GDM1 (cell line): ENCODE measurements at places on chromosomes 12 and 14.

DNA sequence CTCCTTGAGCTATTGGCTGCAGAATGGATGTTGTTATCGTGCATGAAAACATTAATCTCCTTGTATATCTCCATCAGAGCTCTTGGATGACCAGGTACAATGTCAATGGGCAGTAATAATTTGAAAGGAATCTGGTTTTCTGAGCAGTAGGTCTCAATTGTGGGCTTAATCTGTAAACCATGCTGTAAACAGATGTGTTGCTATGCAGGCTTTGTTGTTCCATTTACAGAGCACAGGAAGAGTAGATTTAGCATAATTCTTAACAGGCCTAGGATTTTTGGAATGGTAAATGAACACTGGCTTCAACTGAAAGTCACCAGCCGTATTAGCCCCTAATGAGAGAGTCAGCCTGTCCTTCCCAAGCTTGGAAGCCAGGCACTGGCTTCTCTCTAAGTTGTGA, 50.4 kb downstream of the ATG14 start:
- DNase-seq: no peak

GRCh38 chr12:44875954-44876543, at the start of gene NELL2:
TSS of gene NELL2 (minus strand) at chr12:44876315. CDS start at chr12:44875869, 446 bp downstream.
- DNase-seq: no peak

DNA sequence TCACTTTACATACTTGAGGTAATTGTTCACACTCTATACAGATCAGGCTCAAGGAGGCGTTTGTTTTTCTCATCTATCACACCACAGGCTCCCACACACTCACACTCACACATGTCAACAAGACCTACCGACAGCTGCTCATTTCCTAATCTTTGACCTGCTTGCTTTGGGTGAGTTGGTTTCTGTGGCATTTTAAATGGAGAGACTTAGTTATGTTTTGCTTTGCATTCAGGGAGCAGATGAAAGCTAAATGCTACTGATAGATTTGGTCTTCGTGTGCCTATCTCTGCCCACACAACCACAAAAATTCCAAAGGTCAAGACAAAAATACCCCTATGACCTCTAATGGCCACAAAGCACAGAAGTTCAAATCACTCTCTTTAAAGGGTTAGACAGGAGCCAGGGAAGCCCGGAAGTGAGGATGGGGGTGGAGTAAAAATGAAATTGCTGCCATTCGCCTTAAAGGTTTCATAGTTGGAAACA, 203.5 kb upstream of the G2E3 start:
- DNase-seq: no peak

DNA sequence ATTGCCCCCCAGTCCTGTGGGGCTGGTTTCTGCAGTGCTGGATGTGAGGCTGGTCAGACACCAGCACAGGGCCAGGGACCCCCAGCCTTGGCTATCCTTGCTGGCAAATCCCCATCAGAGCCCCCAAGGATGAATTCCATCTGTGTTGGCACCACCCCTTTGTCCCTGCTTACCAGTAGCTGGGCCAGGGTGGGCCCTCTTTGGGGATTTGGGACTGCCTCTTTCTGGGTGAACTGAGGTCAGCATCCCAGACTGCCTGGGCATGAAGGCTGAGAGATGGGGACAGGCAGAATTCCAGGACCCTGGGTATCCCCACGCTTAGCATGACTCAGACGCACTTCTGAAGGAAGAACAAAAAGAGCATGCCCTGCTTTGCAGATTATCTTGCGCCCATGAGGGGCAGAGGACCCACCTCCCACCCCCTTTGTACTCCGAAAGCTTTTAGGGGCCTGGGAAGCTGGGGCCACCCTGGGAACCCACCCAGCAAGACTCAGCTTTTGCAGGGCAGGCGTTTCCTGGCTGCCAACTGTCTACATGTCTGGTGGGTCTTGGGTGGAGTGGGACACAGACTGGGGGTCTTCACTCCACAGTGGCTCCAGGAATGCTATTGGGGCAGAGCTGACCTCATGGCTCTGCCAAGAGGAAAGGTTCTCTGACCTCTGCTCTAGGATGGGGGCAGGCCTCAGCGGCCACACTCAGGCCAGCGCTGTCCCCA, 26.8 kb downstream of the RFLNA start:
- DNase-seq: no peak

GRCh38 chr14:72844524-72844923, 49.4 kb downstream of the DPF3 start:
- no peak for DNase-seq

- DNase-seq: no peak
These were observed 265.7 kb downstream of the BCL11B start for GRCh38 chr14:99006276-99006675.

DNA sequence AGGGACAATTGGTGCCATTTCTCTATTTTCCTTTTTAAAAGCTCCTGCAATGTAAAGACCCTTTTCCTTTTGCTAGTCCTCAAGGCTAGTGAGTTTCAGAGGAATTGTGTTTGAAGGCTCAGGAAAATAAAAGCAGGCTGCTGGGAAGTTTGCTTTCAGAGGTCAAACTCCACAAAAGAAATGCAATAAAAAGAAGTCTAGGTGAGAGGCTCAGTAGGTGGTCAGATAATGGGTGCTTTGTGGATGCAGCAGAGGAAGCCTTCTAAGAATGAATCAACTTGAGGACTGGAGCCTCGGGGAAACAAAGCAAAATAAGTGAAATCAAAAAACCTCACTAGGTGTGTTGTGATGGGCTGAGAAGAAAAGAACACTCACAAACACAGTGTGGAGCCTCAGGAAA, 10.3 kb downstream of the CCDC175 start:
- no peak for DNase-seq

GRCh38 chr12:93594766-93595311, 22.4 kb downstream of the SOCS2 start:
- DNase-seq: no peak

DNA sequence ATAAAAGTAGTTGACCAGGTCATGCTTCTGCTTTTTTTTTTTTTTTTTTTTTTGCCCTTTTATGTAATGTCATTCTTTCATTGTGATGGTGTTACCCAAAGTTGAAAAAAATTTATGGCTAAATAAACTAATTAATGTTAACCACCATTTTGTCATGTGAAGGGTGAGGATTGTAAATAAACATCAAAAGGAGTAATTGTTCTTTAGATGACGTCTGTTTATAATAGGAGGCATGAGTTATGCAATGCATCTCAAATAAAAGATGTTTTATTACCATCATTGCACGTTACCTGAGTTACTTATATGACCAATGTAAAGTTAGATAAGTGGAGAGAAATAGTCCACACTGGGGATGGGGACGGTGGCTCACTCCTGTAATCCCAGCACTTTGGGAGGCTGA, 349.9 kb upstream of the PDE3A start:
- DNase-seq: no peak

DNA sequence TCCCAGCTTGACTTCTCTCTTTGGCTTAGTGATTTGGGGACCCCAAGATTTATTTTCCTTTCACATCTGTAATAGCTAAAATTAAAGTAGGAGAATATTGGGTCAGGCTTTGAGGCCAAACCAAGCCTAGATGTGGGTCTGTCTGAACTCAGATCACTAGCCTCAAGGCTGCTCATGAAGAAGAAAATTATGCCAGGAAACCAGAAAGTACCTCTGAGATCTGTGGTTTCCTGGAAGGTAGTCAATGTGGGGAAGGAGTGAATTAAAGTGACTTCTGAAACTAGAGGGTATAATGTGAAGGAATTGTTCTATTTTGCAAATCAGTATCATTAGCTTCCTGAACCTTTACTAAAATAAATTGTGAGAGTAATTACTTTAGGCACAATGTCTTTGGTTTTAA, 13.4 kb upstream of the CLEC12A start:
- no peak for DNase-seq

GRCh38 chr14:69924201-69924600, 45.0 kb downstream of the SMOC1 start:
- no peak for DNase-seq

- DNase-seq: no peak
These were observed 7.4 kb upstream of the KRT2 start for GRCh38 chr12:52659395-52659794.

DNA sequence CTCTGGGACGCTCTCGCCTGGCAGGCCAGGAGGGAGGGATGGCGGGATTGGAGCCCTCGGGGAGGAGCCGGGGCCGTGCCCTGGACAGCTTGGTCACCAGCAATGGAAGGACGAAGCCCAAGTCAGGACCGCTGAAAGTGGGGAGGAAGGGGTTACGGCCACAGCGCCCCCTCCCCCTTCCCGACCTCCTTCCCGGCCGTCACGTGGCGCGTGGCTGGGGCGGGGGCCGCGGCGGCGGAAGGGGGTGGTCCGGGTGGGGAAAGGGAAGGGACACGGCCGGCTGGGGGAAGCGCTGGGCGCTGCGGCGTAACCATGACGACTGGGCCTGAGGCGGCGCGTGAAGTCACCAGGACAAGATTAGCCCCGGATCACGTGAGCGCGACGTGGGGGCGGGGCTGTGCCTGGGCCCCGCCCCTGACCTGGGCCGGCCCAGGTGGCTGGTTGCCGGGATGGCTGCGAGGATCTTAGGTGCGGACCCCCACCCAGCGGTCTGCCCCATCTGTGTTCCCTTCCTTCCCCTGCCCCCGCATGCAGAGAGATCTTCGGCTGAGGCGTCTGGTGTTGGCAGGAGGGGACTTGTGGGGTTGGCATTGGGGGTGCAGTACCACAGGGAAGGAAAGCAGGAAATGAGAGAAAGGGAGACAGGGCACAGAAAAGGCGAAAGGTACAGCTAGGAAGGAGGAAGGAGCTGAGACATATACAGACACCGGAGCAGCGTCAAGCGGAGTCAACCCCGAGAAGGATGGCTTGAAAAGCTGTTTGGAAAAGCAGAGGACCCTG, 6.2 kb downstream of the MAP3K12 start:
- peak; percentile 84 for DNase-seq

DNA sequence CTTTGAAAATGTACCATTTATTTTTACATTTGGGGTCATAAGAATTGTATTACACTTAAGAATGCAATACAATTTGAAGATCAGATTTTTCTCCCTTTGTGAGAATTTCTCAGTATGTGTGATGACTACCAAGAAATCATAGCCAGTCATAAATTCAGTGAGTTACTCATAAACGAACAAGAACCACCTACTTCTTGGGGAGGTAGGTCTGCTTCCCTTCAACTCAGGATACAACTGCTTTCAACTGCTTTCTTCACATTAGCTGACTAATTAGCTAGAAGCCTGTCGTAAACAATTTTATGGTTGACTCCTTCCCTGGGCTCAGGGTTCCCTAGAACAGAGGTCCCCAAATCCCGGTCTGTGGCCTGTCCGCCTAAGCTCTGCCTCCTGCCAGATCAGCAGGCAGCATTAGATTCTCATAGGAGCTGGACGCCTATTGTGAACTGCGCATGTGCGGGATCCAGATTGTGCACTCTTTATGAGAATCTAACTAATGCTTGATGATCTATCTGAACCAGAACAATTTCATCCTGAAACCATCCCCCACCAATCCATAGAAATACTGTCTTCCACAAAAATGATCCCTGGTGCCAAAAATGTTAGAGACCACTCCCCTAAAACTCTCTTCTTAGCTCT, 3.7 kb downstream of the ANG start:
- no peak for DNase-seq

GRCh38 chr14:99522934-99523703, 41.9 kb downstream of the CCNK start:
- DNase-seq: no peak

DNA sequence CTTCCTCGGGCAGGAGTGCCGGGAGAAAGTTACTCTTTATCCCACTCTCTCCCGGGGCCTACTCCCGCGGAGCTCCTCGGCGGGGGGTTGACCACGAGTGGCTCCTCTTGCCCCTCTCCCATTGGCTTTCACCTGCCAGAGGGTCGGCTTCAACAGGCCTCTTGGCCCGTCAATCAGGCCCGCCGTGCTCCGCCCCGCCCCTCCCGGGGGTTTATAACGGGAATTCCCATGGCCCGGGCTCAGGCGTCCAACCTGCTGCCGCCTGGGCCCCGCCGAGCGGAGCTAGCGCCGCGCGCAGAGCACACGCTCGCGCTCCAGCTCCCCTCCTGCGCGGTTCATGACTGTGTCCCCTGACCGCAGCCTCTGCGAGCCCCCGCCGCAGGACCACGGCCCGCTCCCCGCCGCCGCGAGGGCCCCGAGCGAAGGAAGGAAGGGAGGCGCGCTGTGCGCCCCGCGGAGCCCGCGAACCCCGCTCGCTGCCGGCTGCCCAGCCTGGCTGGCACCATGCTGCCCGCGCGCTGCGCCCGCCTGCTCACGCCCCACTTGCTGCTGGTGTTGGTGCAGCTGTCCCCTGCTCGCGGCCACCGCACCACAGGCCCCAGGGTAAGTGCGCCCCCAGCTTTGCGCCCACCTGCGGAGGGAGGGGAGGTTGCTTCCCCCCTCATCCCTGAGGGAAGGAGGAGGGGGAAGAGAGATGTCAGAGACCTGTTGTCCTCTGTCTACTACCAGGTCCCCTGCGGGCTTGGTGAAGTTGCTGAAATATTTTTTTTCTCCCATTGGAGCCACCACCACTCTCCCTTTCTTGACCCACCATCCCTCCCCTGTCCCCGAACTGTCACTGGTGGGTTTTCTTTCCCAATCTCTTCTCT, at the start of gene SMOC1:
Gene SMOC1, plus strand, starts transcription at position 242 of the 869 bp plus-strand sequence. Its CDS starts 263 bp downstream, at position 505.
- no peak for DNase-seq

DNA sequence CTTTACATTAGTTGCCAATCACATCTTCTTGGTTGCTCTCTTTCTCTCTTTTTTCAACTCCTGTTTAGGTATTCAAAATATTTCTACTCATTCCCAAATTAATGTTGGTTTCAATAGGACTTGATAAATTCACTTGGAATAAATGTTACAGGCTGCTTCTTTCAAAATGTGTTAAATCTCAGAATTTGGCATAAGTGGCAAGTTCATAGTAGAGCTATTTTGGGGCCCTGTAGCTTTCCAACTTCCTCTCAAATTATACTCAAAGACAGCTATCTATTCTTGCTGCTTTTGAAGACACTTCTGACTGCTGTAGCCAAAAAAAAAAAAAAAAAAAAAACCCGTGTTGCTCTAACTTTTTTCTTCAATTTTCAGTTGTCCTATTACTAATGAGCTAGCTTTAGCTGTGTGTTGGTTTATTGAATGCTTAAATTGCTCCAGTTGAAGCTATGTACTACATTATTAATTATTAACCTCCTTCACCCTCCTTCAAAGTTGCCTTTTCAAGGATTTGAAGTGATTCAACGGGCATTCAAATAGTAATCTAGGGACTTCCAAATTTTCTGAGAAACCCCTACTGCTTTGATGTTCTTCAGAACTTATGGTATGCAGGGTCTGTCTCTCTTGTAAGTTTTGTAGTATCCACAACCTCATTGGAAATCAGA, 554.6 kb upstream of the FLRT2 start:
- DNase-seq: no peak

GRCh38 chr12:132326646-132327045, 2.7 kb downstream of the GALNT9 start:
- DNase-seq: no peak

GRCh38 chr14:87457720-87458119, 535.3 kb downstream of the GALC start:
- DNase-seq: no peak

GRCh38 chr12:101862245-101862644, 15.1 kb upstream of the DRAM1 start:
- no peak for DNase-seq

- DNase-seq: no peak
These were observed 43.9 kb upstream of the TRAF3 start for GRCh38 chr14:102733326-102733725.

- DNase-seq: no peak
These were observed 13.0 kb upstream of the LBHD2 start for GRCh38 chr14:103070971-103071542.

GRCh38 chr14:80772504-80772903, 169.0 kb downstream of the CEP128 start:
- DNase-seq: no peak

GRCh38 chr12:71069311-71069710, 88.5 kb downstream of the TSPAN8 start:
- no peak for DNase-seq

- DNase-seq: no peak
These were observed 647 bp downstream of the LGMN start for GRCh38 chr14:92747701-92748258.

- peak; percentile 73 for DNase-seq
These were observed 1.9 kb upstream of the ITGB7 start for GRCh38 chr12:53208877-53209463.
